GM13976 (cell line): ENCODE measurements at places on chromosomes 1 and 21.

GRCh38 chr1:184753117-184753516, 1.5 kb downstream of the EDEM3 start:
- no peak for DNase-seq

- no peak for DNase-seq
Measured at GRCh38 chr1:62241371-62242131, 46.9 kb downstream of the L1TD1 start.

DNA sequence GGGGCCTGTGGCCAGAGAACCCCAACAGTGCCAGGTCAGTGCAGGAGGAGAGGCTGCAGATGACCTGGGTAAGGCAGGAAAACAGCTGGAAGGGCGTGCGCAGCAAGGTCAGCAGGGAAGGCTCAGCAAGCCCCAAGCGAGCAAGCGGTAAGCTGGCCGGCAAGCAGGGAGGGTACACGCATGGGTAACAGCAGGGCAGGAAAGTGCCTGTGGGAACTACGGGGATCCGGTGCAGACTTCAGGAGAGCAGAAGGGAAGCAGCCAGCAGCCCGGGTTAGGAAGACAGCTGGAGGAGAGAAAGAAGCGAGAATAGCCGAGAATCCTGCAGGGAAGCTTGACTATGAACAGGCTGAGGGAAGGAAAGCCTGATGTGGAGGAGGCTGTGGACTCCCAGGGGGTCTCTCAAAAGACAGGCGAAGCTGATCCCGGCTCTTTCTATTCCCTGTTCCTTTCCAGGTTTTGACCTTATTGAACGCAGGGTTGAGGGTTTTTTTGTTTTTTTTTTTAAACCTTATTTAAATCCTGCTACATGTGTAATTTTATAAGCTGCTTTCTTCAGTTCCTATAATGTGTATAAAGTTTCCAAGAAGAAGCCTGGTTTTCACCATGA, 20.9 kb downstream of the UMODL1 start:
- DNase-seq, result no peak

DNA sequence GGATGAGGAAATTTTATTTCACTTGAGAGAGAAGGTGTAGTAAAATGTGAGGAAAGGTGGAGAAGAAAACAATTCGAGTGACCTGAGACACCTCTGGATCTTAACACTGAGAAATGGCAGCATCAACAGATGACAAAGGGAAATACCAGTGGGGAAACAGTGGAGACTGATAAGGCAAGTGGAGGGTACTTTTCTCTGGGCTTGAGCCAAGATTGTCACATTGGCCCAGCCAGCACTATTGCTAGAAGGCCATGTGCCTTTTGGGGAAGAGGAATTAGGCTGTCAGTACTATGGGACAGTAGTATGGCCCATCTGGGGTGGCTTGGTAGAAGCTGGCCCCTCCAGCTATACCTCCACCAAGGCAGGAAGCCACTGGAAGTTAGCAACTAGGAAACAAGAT, 8.4 kb downstream of the SYPL2 start:
- no peak for DNase-seq

DNA sequence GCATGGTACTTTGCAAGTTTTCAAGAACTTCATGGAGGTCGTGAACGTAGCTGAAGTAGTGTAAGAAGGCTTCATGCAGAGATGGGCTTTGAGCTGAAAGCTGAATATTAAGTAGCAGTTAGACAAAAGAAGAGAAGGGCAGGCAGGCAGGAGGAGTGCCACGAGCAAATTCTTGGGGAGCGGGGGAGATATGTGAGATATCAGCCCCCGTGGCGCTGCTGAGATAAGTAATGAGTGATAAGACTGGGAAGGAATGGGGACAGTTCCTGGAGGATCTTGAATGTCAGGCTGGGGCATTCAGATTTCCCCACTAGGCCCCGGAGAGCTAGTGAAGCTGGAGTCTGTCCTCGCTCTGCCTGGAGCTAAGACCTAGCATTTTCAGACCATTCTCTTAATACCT, 27.9 kb upstream of the KIRREL1 start:
- DNase-seq, result no peak

- no peak for DNase-seq
Measured at GRCh38 chr1:179303200-179303785, 9.7 kb downstream of the SOAT1 start.

DNA sequence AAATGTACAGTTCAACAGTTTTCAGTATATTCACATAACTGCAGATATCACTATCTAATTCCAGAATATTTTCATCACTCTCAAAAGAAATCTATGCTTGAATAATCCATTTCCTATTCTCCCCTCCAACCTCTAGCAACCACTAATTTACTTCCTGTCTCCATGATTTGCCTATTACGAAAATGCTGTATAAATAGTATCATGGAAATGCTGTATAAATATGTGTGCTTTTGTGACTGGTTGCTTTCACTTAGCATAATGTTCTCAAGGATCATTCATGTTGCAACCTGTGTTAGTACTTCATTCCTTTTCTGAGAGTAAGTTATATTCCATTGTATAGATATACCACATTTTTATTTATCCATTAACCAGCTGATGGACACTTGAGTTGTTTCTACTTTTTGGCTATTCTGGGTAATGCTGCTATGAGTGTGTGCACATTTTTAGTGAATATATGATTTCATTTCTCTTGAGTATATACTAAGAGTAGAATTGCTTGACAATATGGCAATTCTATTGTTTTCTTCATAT, 115.6 kb downstream of the TNFSF18 start:
- no peak for DNase-seq
